ENCODE measurements at places on chromosomes 4 and X.

DNA sequence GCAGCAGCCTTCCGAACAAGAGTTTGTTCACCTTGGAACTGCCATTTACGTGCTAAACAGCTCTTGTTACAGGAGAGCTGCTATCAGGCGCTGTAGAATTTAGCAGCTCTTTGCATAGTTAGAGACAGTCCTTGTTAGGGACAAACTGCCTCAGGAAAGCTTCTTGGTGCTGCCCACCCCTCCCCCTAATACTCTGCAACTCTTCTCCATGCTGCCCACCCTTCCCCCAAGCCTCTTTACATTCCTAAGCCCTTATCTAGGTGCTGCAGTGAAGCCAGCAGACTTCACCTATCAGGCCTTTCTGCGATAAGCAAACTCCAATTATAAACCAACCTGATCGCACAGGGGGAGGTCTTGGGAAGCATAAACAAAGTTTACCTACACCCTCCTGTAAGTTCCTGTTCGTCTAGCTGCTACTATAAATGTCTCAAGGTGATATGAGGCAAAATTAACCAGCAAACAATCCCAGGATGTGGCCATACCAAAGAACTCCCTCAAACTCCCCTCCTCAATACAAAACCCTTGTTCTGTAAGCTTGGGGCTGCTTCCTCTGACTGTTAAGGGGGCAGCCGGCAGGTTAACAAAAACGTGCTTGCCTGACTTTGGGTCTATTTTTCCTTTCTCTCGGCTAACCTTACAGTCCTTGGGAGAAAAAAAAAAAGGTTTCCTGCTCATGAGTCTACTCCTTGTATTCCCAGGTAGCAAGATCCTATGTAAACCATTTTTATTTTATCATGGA, 74.0 kb upstream of the GC start:
- DNase-seq, result no peak

- no peak for DNase-seq
Observed at GRCh38 chr4:16225167-16225862, 956 bp downstream of the TAPT1 start.

- DNase-seq, result no peak
Observed at GRCh38 chrX:7244405-7244804, 96.5 kb upstream of the PUDP start.

DNA sequence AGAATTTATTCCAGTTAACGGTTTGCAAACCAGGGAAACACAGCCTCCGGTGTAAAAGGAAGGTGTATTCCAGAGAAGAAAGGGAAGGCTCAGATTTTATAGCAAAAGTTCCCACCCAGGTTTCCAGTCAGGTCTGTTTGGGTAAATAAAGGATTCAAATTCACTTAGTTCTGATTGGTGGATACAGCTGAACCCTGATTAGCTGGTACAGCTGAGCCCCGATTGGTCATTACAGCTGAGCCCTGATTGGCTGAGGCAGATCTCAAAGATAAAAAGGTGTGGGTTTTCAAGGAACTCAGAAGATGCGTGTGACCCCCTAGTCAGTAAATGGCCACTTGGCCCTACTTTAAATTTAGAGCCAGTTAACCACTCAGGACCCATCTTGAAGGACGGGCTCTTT, 6.6 kb downstream of the CLRN2 start:
- DNase-seq, result no peak

DNA sequence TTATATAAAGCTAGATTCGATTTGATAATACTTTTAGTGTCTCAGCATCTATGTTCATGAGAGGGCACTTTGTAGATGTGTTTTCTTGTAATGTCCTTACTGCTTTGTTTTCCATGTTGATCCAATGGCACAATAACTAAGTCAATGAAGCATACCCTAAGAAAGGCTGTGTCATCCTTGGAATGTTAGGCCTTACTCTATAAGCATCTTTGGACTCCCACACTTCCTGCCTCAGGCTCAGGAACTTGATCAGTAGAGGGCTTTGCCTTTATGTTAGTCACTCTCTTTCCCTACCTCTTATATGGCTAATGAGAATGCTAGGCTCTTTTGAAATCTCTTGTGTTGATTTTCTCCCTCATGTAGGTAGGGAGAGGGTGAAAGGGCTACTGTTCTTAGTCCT, 33.2 kb upstream of the EDA2R start:
- no peak for DNase-seq

GRCh38 chrX:16870862-16871815, 977 bp upstream of the RBBP7 start:
- DNase-seq, result no peak

- DNase-seq, result no peak
Observed at GRCh38 chr4:69861756-69862155, 1.8 kb upstream of the SULT1E1 start.

GRCh38 chrX:26558719-26559386, 342.9 kb downstream of the MAGEB5 start:
- DNase-seq, result no peak

- DNase-seq, result no peak
Observed at GRCh38 chr4:112099701-112100297, 45.5 kb upstream of the FAM241A start.

DNA sequence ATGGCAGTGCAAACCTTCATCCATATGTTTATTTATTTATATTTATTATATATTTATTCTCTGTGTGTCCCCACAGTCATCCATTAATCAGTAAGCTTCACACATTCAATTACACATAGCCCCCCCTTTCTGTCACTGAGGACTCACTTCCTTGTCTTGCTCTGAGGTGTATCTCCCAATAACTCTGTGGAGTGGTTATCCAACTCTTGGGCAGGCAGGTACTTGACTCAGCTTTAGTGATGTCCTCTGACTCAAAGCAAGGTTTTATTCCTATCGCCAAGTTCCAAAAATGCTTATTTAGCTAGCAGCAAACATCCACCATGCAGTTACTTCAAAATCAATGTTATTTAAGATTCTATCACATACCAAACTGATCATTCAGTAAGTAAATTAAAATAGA, 25.2 kb upstream of the NDP start:
- no peak for DNase-seq

DNA sequence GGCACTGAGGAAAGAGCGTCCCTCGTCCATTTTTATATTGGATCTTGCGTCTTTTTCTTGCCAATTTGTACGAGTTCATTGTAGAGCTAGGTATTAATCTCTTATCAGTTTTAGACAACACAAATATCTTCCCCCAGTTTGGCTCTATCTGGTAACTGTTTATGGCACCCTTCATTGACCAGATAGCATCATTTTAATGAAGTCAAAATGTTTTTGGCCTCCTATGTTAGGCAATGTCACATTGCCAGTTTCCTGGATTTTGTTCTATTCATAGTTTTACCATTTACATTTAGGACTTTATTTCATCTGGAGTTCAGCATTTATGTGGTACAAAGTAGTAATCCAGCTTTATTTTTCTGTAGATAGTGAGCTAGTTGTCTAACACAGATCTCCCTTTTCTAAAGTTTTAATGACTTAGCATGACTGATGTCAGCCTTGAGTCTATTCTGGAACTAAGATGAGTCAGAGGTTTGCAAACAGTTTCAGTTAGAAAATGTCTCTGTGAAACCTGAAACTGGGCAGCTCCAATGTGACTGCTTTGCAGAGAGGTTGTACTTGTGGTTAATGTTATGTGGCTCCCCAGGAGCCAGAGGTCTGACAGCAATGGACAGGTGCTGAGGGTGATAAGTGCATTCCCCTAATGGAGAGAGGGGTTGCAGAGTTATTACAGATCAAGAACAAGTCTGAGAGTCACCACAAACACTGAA, 5.3 kb upstream of the STBD1 start:
- DNase-seq, result no peak

DNA sequence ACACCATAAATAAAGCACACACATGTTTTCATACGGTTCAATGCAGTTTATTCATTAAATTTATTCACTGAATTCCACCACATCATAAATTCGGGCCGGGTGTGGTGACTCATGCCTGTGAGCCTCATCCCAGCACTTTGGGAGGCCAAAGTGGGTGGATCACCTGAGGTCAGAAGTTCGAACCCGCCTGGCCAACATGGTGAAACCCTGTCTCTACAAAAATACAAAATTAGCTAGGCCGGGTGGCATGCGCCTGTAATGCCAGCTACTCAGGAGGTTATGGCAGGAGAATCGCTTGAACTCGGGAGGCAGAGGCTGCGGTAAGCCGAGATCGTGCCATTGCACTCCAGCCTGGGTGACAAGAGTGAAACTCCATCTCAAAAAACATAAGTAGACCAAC, 131.6 kb downstream of the PDS5A start:
- DNase-seq, result no peak

- DNase-seq, result no peak
Observed at GRCh38 chr4:139330283-139330682, 28.0 kb upstream of the NDUFC1 start.

- DNase-seq, result no peak
Observed at GRCh38 chrX:118286066-118286762, 59.7 kb upstream of the WDR44 start.

DNA sequence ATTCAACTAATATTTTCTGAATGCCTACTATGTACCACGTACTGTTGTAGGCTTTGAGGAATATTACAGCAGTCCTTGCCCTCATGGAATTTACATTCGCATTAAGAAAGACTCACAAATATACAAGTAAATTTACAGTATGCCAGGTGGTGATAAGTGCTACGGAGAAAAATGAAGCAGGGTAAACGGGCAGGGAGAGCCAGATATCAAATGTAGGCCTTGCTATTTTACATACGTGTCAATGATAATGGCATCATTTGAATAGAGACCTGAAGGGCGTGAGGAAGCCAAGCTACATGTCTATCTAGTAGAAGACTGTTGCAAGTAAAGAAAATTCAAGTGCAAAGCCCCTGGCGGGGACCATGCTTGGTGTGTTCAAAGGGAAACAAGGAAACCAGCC, 65.2 kb downstream of the AMMECR1 start:
- DNase-seq, result no peak

DNA sequence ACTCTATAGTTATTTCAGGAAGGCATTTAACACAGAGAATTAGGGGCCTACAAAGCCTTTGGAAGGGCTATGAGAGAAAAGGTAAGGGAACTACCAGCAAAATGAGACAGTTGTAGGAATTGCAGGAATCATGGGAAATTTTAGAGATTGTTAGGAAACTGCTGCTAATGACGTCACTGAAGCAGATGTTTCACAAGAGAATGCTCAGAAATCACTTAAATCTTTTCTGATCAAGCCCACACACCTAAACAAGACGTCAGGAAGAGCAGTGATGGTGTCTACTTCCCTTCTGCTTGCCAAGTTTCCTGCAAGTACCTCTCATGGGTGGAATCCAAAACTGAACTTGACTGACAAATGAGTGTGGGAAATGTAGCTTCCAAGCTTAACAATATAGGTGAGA, 5.1 kb downstream of the OR13H1 start:
- DNase-seq, result no peak

DNA sequence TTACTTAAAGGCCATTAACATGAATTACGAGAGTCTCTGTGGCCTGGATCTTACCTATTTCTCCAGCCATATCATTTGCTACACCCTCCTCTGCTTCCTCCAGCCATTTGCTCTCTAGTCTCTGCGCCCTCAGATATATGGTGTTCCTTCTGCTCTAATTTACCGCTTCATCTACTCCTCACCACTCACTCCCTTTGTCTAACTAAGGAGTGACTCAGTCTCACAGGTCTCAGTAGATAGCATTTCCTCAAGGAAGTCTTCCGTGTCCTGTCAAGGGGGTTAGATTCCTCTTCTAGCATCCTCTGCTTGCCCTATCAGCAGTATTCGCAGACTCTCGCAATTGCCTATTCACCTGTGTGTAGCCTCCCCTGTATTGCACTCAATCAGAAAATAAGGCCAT, 892.1 kb upstream of the INTU start:
- no peak for DNase-seq

DNA sequence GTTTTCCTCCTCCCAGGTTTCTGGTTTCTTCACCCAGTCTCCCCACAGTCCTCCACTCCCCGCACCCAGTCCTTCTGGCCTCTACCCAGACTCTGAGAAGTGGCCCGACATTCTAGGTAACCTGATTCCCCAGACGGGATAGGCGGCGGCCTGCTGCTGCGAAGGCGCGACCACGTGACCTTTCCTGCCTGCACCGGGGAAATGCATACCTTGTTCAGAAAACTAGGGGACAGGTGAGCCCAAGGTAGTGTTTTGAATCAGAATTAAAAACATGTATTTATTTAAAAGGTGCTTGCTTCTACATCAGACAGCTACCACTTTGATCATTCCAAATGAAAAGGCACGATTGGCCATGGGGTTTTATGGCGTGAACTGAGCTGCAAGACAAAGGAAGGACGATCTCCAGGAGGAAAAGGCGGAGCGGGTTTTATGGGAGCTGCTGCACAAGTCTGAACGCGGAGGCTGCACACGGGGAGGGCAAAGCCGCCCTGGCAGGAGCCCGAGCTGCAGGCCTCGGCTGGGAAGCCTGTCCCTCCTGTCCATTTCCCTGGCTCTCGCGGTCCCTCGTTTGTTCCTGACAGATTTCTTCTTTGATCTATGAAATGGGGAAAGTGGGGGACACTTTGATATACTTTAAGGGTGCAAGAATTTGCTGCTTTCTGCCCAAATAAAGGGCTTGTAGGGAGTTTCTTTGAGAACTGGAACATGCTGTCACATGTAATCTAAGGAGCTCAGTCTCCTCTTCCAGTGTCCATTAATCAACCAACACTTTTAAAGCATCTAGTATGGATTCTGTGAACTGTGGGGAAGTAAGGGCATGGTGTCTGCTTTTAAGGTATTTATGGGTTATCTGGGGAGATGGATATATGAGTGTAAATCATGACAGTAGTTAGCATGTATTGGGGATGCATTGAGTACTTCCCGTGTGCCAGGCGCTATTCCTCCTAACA, 150.9 kb downstream of the SPRY1 start:
- no peak for DNase-seq
